ENCODE measurements at places on chromosomes 16 and 17. TPM values are rescaled to one million over a fixed set of nuclear protein-coding genes. Genes with fewer than 3 reads are reported as not detected.

- peak; percentile 49 for DNase-seq
Measured at GRCh38 chr17:79075861-79076406, 1.3 kb downstream of the ENGASE start.

- peak; percentile 97 for DNase-seq
Measured at GRCh38 chr16:20774703-20775362, 11.0 kb downstream of the ACSM3 start.

KRTAP2-2 gene
- total RNA-seq, result not detected

SDR42E2 gene
- total RNA-seq, result not detected

- DNase-seq, result no peak
Measured at GRCh38 chr16:25542306-25542705, 149.5 kb upstream of the HS3ST4 start.

DNA sequence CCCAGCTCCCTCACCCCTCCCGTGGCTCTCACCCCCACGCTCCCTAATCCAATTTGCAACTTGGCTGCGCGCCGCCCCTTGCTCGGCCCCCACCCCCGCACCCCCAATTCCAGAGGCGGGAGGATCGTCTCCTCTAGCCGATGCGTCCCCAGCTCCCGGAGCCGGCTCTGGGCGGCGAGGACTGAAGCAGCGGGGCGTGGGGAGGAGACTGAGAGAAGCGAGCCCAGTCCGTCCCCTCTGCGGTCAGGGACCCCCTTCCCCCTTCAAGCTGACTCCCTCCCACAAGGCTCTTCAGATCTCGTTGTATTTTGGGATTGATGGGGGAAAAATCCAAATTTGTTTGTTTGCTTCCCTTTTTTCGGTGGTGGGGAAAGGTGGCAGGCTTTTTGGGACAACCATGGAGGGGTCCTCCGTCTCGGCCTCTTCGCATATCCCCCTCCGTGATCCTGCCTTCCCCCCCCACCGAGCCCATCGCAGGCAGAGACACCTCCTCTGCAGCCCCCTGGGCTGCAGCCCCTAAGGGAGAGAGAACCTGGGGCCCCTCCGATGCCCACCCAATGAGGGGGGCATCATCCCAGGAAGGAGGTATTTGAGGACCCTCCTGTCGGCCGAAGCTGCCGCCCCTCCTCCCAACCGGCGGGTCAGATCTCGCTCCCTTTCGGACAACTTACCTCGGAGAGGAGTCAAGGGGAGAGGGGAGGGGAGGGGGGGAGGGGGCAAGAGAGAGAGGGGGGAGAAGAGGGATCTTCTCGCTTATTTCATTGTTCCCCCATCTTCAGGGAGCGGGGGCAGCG is 466 bp downstream of the NEUROD2 start:
- peak; percentile 85 for DNase-seq

DNA sequence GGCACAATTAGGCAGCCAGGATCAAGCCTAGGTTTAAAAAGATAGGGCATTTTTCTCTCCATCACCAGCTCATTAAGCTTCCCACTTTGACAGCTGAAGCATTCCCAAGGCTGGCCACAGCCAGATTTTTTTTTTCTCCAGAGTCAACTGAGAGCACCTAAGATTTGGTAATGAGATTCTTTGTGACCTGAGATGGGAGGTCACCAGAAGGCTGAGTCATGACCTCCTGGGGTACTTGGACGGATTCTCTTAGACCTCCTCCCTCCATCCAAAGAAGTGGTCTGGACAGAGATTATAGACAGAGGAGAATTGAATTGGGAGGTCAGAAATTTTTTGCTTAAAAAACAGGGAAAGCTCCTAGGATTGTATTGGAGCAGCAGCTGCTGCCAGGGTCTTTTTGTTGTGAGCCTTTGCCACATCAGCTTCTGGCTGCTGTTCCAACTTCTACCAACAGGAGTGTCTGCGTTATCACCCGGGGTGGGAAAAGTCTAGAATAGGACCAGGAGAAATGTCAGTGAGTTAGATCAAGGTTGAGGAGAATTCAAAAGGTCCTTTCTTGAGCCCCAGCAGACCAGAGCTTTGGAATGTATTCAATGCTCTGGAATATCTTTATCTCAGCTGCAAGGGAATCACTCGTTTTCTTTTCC is 221.2 kb upstream of the N4BP1 start:
- peak; percentile 86 for DNase-seq

CD300H gene
- total RNA-seq, result not detected

DNA sequence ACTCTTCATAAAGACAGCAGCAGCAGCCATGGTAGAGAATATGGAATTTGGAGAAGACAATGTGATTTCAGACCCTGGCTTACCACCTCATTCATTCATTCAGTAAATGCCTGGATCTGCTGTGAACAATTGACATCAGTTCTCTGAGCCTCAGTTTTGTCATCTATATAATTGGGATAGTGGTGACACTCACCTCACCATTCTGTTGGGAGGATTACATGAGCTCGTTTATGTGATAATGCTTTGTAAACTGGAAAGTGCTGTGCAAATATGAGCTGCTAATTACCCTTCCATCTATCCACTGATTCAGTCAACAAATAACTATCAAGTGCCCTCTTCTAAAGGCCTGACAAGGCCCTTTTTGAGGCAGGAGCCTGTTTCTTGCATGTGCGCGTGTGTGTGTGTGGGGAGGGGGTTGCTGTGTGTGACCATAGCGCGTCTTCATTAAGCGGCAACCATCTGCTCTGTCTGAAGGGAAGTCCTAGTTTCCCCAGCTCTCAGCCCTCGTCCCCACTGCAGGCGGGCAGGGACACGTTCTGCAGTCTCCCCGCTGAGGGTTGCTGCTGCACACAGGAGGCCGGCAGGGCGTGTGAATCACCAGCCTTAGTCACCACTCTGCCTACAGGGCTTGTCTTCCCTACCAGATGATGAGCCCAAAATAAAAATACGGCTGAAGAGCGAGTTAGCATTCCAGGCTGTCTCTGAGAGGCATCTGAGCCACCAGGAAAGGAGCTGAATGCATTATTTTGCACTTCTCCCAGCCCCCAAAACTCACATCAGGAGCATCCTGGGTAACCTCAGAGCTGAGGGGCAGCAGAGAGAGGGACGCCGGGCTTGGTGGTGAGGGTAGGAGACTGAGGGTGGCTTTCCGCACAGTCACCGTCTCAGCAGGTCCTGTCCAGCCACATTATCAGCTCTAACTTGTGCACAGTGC is 19.9 kb downstream of the ARL4D start:
- DNase-seq, result peak; percentile 88

DNA sequence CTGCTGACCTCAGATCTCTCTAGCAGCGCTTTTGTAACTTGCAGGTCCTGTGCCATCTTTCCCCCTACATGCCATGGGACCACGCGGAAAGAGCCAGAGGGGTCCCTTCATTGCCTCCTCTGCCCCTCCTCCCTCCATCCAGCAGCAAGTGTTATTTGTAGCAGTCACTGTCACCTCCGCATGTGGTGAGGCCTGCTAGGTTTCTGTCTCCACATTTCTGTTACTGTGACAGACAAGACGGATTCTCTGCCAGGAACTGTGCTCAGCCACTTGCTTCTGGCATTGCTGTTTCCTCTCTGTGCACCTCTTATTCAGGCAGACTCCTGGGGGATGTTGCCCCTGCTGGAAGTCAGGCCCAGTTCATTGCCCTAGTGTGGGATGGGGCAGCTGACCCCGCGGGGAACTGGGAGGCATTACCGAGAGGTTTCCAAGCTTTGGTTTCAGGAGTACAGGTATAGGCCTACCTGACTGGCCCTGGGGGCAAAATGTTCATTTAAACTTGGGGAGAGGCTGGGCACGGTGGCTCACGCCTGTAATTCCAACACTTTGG is 61.2 kb downstream of the RAB11FIP4 start:
- peak; percentile 73 for DNase-seq

GRCh38 chr17:81528651-81529436 is 667 bp downstream of the FSCN2 start:
- no peak for DNase-seq

DNA sequence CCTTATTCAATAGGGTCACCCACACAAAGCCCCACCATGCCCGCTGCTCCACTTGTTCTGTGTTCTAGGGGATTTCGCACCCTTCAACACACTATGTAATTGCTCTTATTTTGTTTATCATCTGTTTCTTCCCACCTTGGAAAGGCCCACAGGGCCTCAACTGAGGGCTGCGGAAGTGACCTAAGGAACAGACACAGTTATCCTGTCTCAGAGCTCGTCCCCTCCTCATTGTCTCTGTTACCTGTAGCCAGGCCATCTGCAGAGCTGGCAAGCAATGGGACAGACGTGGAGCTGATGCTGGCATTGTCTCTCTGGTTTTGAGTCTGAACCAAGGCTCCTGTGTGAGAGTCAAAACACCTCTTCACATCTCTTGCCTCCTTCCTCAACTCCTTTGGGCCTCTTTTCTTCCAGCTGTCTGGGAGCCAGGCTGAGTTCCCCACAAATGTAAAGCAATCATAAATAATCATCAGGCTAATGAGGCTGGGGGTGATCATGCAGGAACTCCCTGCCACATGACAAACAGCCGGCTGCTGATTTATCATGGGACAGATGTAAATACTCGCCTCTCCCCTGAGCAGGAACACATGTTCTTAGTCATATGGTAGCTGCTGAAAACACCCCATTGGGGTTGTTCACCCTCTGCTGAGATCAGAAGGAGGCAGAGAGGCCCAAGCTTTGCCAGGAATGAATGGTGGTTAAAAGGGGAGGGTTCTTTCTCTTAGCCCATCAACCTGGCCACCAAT is 71.9 kb downstream of the AXIN2 start:
- DNase-seq, result no peak

GRCh38 chr17:12510535-12510934 is 155.2 kb upstream of the MYOCD start:
- no peak for DNase-seq

C17orf67 gene
- total RNA-seq, result 1.5 TPM

GRCh38 chr16:65876056-65876408 is 490.5 kb upstream of the CDH5 start:
- DNase-seq, result no peak

DNA sequence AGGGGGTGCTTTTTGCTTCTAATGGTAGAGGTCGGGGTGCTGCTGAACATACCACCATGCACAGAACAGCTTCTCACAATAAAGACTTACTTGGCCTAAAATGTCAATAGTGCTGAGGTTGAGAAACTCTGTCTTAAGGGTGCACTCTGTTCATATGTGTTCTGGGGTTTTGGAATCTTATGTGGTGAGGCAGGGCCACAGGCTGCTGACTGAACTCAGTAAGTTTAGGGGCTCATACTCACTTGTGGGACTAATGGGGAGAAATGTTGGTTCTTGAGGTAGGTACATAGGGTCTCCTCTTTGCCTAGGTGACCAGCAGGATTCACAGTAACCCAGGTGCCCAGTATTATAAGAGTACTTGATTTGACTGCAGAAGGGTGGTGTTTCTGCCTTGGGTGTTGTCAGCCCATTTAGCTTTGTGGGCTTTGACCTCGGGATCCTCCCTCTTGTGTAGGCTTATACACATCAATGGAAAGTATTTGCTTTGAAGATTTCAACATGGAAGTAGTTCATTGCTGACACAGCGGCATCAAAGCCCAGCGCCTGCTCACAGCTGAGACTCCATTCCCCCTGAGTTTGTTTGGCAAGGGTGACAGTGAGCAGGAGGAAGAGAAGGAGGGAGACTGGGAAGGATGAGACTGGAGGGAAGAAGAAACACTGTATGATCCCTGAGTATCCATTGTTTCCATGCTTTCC is 17.2 kb downstream of the SLC7A6 start:
- no peak for DNase-seq

HSD11B2 gene
- total RNA-seq, result 10.4 TPM

KRTAP3-1 gene
- not detected for total RNA-seq

DNA sequence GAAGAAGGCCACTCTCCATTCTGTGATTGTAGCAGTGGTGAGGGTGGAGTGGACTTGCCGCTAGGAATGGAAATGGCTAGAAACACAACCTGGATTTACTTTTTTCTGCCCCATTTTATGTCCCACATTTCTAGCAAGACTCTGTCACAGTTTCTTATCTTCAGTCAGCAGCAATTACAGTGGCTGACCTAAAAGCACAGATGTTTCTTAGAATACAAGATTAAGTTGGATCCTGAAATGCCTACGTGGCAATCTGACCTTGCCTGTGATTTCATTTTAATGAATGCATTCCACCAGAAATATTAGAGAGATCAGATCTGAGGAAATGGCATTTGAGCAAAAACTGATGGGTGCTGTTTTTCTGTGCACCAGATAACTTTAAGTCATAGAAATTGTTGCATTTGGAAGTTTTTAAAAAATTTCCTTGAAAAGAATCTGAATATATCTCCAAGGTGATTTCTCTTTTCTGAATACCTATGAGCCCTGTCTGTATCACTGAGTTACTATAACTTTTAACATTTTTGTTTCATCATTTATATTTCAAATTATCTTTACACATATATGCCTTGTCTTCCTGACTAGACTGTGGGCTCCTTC is 5.4 kb downstream of the HEATR3 start:
- DNase-seq, result no peak

- DNase-seq, result peak; percentile 71
Measured at GRCh38 chr17:32311028-32311536, 30.9 kb downstream of the C17orf75 start.
